Hepatocyte (in vitro differentiated cells): ENCODE measurements at places on chromosomes 3 and 15.

GRCh38 chr15:35477312-35478262 lies 68.4 kb downstream of the DPH6 start:
- DNase-seq = no peak

DNA sequence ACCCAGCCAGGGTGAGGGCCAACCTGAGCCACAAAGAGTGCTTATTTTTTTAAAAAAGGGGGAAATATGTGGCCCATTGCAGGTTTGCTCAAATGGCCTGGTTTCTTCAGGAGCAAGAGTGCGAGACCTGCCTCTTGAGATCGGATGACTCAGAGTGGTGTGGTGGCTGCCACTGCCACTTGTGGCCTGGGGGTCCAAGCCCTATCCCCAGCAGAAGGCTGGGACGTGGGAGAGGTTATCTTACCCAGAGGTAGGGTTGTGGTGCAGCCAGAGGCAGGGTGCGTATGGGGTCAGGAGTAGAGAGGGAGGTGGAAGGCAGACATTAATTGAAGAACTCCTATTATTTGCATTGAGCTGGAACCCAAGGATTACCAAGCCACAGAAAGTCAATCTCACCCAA lies 83.2 kb upstream of the SMAD3 start:
- DNase-seq = no peak

GRCh38 chr15:96515371-96515770 lies 184.9 kb downstream of the NR2F2 start:
- DNase-seq = peak; percentile 41

GRCh38 chr3:141875893-141876380 lies 506 bp upstream of the ATP1B3 start:
- no peak for DNase-seq

- DNase-seq = peak; percentile 47
Observed at GRCh38 chr3:24523988-24524727, 29.5 kb upstream of the THRB start.

DNA sequence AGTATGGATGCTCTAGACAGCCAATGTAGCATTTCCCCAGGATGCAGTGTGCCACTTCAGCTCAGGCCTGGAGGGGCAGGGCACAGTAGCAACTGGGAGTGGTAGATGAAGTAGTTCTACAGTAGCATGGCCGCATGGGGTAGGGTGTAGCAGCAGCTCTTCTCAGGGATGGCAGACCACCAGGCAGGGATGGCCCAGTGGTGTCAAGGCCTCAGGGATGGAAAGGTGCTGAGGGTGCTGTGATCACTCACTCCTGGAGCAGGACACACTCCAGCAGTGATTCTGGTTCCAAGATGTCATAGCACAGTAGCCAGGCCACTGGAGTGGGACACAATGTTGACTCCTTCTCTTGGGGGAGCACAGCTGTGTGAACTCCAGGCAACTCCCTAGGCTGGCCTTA lies 210.9 kb upstream of the LYSMD4 start:
- DNase-seq = no peak

GRCh38 chr3:188133646-188134045 lies 20.3 kb upstream of the LPP start:
- no peak for DNase-seq

DNA sequence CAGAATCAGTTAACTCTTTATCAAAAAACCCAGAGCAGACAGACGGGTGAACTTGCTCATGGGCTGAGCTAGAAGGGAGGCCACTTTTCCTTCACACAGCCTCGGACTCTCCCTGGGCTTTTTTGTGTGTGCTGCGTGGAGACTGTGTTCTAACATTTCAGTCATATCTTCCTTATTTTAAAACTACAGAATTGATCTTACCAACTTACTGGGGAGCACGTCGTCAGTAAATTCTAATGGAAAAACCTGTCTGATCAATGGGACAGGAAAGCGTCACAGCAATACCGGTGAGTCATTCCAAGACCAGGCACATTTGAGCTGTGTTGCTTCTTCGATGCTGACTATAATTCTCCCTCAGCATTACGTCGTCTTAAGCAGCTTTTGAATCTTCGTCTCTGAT lies 145.1 kb downstream of the LPP start:
- DNase-seq = no peak

- no peak for DNase-seq
Observed at GRCh38 chr15:90487186-90487585, 42.5 kb upstream of the CRTC3 start.

DNA sequence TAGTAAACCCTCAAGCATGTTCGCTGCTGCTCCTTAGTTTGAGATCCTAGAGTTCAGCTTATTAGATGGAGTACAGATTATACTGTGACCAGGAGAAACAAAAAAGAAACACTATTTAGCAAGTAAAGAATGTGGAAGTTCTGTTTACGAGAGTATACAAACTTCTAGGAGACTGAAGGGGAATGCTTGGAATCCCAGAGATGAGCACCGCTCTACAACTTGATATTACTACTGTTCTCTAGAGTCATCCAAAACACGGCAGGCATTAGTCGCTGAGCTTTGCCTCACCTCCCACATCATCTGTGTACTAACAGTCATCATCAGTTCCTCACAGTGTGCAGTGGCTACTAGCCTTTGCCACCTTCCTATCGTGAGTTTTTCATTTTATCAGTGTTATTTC lies 121.4 kb upstream of the CHRM5 start:
- no peak for DNase-seq

DNA sequence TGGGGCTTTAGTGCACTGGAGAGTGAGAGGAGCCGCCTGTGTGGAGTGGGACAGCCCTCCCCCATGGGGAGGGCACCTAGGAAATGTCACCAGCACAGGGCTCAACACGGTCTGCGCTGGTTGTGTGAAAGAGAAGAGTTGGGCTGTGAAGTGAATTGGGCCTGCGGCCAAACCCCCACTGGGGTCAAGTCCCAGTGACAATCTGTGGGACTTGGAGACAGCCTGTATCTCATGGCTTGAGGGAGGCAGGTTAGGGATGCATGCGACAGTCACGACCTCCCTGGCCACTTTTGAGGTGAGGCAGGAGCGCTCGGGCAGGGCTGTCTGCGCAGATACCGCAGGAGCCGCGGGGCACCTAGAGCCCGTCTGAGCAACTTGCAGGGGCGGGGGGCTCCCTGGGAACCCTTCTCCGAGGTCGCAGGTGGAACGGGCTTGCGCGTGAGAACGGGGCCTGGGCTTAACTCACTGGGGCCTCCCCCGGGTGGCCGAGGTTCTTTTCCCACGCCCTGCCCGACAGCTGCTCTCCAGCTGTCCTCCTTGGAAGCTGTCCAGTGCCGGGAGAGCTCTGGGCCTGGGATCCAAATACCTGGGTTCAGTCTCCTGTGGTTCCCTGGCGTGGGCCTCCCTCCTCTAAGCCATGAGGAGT lies 77.4 kb downstream of the SNRK start:
- no peak for DNase-seq

- DNase-seq = no peak
Observed at GRCh38 chr15:91549581-91549980, 303.9 kb upstream of the SLCO3A1 start.

- DNase-seq = no peak
Observed at GRCh38 chr3:102078401-102078800, 229.1 kb downstream of the NFKBIZ start.

DNA sequence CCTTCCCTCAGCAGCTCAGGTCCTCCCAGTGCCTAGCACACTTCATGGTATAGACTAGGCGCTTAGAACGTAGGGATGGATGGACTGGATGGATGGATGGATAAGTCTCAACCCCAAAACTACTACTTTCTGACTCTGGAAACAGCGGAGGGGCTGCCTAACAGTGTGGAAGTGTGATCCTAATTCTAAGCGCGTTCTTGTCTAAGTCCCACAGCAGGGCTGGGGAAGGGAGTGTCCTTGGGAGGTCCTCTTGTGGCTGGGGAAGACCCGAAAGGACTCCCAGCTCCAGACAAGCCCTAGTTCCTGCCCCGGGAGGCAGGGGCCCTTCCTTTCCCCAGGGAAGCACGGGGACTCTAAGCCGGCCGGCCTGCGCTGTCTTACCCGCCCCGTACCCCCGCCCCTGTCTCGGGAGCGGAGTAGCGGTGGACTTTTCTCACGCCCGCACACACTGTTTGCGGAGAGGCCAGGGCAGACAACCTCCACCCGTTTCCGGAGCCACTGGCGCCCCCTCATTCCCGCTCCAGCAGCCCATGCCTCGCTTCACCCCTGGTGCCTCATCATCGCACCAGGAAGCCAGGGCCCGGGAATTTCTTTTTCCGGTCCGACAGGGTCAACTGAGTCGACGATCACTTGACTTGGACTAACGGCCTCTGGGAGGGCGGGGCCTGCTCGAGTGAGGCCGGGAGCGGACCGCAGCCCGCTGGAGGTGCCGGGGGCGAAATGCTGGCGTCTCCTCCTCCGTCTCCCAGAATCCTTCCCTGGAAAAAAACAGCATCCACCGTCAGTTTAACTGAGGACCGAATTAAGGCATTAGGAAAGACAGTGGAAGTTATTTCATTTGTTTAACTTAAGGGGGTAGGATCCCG lies 133.3 kb downstream of the TBC1D2B start:
- DNase-seq = peak; percentile 94

- DNase-seq = no peak
Observed at GRCh38 chr15:74395319-74396145, 28.1 kb upstream of the CYP11A1 start.

DNA sequence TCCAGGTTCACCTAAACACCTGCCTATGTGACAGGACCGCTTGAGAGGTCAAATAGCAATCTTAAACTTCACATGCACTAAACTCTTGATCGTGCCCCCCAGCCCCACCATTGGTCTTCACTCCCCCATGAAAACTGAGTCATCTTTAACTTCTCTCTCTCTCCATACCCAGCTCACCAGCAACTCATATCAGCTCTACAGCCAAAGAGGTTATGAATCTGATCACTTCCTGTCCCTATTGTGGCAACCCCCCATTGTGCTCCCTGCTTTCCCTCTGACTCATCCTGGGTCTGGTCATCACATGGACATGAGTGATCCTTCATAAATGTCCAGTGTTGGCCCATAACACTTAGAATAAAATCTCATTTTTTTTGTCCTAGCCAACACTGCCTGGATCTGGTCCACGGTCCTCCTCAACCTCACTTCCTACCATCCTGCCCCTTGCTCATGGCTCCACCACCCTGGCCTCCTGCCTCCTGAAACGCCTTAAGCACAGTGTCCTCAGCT lies 103.4 kb upstream of the HACD2 start:
- no peak for DNase-seq

DNA sequence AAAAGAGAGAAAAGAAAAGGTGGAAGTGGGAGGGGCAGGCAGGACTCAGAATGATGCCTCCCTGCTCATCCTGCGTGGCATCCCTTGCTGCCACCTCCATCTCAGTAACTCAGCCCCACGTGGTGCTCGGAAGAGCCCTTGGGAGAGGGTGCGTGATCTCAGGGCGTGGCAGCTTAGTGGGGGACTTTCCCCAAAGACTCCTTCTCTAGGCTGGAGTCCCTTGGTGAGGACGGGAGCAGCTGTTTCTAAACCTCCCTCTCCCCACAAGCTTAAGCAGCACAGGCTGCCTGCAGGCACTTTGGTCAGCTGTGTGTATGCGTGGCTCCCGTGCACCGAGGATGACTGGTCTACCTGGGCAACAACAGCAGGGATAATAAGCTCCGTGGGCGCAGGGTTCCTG lies 7.4 kb upstream of the ANPEP start:
- DNase-seq = no peak

GRCh38 chr3:72938471-72939265 lies 50.8 kb downstream of the GXYLT2 start:
- DNase-seq = peak; percentile 86

- DNase-seq = no peak
Observed at GRCh38 chr3:46370839-46371518, at the start of gene CCR5. Gene CCR5, plus strand, starts transcription at chr3:46370946. Its CDS starts 1,957 bp downstream, at chr3:46372903.

- no peak for DNase-seq
Observed at GRCh38 chr15:48765022-48765421, 45.8 kb downstream of the CEP152 start.

DNA sequence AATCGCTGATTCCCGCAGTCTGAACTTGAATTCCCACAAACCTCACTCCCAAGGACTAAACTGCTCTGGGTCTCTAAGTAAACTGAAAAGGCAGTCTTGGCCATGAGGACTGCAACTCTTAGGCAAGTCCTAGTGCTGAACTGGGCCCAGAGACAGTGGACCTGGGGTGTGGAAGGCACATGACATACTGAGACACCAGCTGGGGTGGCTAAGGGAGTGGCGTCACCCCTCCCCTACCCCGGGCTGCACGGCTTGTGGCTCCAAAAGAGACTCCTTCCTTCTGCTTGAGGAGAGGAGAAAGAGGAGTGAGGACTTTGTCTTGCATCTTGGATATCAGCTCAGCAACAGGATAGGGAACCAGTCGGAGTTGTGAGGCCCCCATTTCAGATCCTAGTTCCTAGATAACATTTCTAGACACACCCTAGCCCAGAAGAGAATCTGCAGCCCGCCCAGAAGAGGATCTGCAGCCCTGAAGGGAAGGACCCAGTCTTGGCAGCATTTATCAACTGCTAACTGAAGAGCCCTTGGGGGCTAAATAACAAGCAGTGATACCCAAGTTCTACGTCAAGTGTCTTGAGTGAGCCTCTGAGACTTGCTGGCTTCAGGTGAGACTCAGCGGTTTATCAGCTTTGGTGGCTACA lies 110.7 kb upstream of the C3orf80 start:
- DNase-seq = no peak

DNA sequence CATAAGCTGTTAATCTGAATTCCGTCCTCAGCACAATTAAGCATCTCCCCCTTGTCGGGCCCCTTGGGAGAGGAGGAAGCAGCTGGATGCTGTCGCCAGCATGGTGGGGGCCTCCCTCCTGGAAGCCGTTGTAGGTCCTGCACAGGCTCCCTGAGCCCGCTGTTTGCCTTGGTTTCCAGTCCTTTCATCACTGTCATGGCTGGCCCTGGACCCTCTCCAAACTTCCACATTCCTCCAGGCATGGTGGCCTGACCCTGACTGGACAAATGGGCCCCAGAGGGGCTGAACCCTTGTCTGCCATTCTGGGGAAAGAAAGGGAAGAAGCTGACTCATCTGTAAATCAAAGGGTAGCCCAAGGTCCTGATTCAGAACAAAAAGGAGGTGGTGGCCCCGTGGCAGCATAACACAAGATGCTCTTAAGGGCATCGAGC lies 300.5 kb upstream of the LRRFIP2 start:
- peak; percentile 4 for DNase-seq

GRCh38 chr3:89002191-89002590 lies 105.2 kb upstream of the EPHA3 start:
- DNase-seq = no peak

- no peak for DNase-seq
Observed at GRCh38 chr3:24968036-24968435, 460.0 kb upstream of the RARB start.
